ENCODE measurements at places on chromosomes 11 and 22. TPM values are rescaled to one million over a fixed set of nuclear protein-coding genes. Genes with fewer than 3 reads are reported as not detected.

The IGSF22 gene
- total RNA-seq, result 1.7 TPM

The C11orf86 gene
- not detected for total RNA-seq

The ESAM gene
- total RNA-seq, result 41.6 TPM

The MMP13 gene
- total RNA-seq, result not detected

The FBLN1 gene
- total RNA-seq, result 251 TPM

The OR52B2 gene
- not detected for total RNA-seq

The BACE1-AS gene
- total RNA-seq, result 8.0 TPM

The GRAMD1B gene
- 2.8 TPM for total RNA-seq

The EIF3D gene
- total RNA-seq, result 74.8 TPM

The GLB1L2 gene
- 0.91 TPM for total RNA-seq

The SLC5A1 gene
- total RNA-seq, result 60.5 TPM

The CBX7 gene
- 63.7 TPM for total RNA-seq

The TMPRSS13 gene
- 0.16 TPM for total RNA-seq

The RIMBP3C gene
- total RNA-seq, result 0.21 TPM
